ENCODE measurements at places on chromosomes 5 and 9.

GRCh38 chr9:8382266-8382665 is 582.7 kb upstream of the DMAC1 start:
- no peak for DNase-seq

DNA sequence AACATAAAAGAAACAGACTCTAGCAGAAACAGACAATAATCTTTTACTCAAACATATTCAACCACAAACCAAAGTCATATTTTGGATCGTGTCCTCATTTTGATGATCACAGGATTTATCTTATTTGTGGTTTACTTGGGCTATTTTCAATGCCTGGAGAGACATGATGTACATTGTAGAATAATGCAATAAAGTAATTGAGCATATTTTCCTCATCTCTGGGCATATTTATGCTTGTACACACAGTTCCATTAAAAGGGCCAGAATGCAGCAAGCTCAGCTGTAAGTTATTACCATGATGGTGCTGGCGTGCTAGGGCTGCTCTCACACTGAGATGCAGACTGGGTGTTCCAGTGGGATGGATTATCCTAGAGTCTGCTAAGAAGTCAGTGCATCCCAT is 456.7 kb downstream of the TLE4 start:
- no peak for DNase-seq

DNA sequence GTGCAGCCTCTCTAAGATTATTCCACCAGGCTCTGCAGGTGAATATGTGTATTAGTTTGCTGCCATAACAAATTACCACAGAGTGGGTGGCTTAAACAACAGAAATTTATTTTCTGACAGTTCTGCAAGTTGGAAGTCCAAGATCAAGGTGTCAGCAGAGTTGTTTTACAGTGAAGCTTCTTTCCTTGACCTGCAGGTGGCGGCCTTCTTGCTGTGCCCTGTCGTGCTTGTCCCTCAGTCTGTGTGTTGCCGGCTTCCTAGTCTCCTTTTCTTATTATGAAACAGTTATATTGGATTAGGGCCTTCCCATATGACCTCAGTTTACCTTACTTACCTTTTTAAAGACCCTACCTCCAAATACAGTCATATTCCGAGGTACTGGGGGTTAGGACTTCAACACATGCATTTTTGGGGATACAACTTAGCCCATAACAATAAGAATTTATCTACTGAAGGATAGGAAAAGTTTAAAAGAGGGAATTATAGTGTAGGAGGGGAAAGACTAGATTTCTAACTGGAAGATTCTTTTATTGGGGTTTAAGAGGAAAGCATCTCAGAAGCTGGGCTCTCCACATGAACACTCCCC is 97.4 kb downstream of the OSTF1 start:
- DNase-seq, result peak; percentile 15

GRCh38 chr5:42718591-42718990 is 38.0 kb upstream of the CCDC152 start:
- no peak for DNase-seq

- DNase-seq, result no peak
Measured at GRCh38 chr9:70406434-70406862, 8.0 kb downstream of the KLF9 start.

- peak; percentile 89 for DNase-seq
Measured at GRCh38 chr5:1633605-1634336, 110.0 kb upstream of the LPCAT1 start.

DNA sequence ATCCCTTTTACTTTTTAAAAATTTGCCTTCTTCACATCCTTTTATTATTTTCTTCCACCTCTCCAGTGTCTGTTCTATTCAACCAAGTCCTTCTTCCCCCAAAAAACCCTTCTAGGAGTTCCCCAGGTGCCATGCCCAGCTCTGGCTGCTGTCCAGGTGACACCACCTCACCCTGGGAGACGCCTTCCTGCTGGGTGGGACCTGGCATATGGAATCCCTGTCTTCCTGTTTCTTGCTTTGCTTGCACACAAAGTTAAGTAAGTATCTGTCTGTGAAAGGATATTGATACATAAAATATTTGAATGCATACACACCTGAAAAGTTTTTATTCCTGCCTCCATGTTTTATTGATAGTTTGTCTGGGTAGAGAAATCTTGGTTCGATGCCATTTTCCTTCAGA is 23.1 kb upstream of the MED10 start:
- no peak for DNase-seq

DNA sequence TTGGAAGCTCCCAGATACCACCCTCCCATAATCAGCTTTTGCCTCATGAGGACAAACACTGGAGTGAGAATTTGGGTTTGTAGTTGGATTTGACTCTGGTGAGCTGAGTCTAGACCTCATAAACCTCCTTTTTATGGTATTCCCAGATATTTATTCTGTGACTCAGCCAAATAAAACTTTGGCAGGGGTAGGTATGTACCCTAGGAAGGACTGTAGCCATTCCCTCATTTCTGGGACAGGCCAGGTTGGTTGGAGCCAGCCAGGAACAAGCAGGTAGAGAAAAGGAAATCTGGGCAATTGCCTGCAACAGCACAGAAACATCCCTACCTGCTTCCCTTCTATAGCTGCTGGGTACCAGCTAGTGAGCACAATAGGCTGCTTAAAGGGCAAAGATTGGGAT is 19.4 kb downstream of the ENHO start:
- DNase-seq, result no peak

DNA sequence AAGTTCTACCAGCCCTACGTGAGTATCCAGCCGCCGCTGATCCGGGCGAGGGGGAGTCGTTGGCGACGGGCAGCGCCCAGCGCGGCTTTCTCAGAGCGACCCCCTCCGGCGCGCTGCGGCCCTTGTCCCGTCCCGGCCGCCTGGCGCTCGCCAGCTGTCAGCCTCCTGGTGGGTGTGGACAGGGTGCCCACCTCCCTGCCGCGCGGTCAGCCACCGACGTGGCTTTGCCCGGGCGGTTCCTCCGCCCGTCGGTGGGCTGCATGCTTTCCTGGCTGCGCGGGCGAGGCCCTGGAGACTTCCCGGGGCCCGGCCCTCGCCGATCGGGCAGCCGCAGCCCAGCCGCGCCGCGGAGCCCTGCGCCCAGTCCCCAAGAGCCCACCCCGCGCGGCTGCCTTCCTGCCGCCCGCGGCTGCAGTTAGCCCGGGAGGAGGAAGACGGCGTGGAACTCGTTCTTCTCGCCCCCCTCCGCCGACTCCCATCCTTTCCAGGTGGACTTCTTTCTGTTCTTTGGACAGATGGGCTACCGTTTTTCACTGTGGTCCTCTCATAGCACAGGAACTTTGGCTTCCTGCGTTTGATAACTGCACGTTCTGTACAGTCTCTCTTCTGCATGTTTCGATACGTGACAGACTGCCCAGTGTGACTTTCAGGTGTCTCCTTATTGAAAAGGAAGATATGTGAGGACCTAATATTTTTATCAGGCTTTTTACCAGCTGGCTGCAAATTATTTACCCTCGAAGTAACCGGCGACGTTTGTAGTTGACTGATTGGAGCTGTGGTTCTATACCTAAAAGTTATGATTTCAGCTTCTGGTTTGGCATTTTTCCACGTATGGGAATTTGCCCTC is 577 bp downstream of the AP3S1 start:
- DNase-seq, result peak; percentile 19

DNA sequence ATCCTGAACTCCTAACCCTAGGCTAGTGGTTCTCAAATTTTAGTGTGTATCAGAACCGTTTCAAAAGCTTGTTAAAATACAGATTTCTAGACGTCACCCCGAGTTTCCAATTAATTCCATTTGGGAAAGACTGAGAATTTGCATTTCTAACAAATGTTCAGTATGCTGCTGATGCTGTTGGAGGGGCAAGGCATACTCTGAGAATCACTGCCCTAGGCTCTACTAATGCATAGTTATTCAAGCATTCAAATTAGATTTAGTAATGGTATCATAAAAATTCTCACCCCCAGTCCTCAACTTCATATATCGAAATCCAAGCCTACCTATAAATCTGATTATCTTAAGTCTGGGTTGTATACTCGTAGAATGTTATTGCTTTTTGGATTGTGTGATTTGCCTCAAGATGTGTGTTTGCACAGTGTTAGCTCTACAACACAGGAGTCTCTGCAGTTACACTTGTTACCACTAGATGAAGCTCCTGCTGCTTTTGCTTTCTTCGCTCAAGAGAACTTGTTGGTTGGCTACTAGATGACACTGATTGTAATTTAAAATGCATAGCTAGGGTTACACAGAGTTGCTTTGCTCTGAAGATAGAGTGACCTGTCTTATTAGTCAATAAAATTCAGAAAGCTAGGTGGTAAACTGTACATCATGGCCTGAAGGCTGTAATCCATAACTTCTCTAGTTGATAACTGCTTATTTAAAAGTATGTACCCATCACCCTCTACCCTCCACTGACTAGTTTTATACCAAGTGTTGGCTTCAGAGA is 7.5 kb upstream of the ERAP2 start:
- no peak for DNase-seq

GRCh38 chr5:14142202-14142826 is 828 bp upstream of the TRIO start:
- DNase-seq, result no peak

GRCh38 chr9:72753266-72753893 is 199.5 kb downstream of the ALDH1A1 start:
- DNase-seq, result no peak

DNA sequence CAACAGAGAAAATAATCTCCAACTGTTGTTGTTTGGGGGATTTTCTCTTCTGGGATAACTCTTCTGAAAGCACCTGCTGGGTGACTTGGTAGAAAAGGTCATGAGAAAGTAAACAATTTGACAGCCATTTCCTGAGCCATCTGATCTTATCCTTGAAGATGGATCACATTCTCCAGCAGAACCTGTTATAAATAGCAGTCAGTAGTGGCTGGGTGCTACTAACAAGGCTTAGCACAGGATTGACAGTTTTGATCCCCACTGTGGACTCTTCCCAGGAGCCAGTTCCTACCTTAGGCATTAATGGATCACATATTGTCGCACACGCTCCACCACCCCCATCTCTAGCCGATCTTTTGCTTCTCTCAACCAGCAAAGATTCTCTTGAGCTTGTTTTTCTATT is 220.2 kb downstream of the PLK2 start:
- no peak for DNase-seq

DNA sequence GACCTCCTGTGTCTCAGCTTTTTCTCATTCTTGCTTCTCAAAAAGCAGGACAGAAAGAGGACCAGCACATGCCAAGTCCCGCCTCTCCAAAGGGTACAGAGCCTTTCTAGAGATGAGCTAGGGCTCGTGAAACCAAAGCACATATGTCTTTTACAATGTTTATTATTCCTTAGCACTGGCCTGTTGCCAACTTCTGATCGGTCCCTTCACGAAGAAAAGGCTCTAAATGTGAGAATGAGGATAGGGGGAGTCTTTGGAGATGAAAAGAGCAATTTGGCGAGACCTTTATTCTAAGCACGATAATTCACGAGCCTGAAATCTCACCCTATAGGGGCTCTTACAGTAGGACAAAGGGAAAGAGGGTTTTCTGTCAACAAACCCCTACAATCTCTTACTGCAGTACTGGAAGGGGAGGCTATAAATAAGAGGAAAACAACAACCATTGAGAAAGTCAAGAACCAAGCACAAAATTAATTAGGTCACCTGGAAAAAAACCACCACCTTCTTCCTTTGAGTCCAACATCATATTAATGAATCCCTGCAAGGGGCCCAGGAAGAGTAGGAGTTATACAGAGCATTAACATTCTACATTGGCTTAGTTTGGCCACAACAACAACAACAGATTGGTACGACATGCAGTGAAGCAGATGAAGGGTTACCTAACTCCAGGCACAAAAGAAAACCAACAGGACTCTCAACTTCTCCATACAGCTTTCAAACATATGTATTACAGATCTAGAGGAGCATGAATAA is 309.5 kb downstream of the PDE4D start:
- peak; percentile 30 for DNase-seq

DNA sequence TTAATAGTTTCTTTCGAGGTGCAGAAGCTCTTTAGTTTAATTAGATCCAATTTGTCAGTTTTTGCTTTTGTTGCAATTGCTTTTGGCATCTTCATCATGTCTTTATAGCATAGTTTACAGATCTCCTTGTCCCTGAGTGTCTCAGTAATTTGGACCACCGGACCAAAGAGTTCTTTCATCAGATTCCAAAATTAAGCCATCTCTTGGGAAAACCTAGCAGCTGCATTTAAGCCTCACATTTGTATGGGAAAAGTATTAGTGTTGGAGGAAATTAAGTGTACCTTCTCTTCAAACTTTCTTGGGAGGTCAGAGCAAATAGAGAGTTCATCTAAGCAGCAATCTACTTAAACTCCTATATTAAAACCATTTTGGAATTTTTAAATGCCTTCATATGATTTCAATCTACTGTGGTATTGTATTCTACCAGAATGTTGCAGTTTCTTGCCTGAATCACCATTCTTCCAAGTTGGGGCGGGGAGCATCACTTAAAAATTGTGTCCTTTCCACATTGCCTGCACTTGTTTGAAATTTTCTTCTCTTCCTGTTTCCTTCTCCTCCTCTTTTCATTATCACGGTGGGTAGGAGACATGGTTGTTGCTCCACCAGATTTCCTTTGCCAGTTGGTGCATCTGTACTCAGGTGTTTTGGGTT is 97.3 kb upstream of the DAB2 start:
- no peak for DNase-seq

DNA sequence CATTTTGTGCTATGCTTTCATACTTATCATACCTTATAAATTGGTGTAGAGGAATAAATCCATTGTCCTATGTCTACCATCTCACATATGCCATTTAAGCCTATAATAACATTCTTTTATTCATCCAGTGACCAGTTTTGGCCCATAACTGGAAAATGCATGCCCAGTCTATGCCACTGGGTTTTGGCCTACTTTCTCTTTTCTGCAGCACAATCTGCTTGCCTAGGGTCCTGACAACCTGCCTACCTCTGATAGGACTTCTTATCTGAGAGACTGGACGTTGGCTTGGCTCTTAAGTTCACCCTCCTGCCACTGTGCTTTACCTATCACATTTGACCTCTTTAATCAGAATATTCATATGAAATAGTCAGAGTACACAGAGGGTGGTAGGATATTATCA is 103.0 kb downstream of the PRR16 start:
- DNase-seq, result no peak

- no peak for DNase-seq
Measured at GRCh38 chr5:16561660-16562059, 55.1 kb downstream of the RETREG1 start.

DNA sequence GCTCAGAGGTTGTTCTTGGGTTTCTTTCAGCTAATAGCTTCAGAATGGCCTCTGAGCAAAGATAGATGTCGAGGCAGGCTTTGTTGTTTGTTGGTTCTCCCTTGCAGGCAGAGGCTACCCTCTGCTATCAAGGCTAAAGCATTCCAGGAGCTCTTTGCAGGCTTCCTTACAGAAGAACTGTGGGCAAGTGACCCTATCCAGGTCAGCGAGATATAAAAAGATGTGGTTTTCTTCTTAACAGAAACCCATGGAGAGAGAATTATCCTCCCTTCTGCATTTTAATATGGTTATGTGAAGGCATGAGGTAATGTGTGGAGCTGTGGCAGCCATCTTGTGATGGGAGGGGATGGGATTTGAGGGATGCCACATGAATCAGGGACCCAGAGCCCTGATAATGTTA is 67.0 kb downstream of the TLE4 start:
- no peak for DNase-seq
